Keratinocyte (primary cell): ENCODE measurements at places on chromosomes 1 and 21.

GRCh38 chr1:241411776-241412338 lies 54.9 kb upstream of the RGS7 start:
- DNase-seq = no peak

- DNase-seq = no peak
Measured at GRCh38 chr1:17636612-17637011, 97.1 kb downstream of the ARHGEF10L start.

- DNase-seq = no peak
Measured at GRCh38 chr1:204130981-204131892, 20.6 kb downstream of the ETNK2 start.

DNA sequence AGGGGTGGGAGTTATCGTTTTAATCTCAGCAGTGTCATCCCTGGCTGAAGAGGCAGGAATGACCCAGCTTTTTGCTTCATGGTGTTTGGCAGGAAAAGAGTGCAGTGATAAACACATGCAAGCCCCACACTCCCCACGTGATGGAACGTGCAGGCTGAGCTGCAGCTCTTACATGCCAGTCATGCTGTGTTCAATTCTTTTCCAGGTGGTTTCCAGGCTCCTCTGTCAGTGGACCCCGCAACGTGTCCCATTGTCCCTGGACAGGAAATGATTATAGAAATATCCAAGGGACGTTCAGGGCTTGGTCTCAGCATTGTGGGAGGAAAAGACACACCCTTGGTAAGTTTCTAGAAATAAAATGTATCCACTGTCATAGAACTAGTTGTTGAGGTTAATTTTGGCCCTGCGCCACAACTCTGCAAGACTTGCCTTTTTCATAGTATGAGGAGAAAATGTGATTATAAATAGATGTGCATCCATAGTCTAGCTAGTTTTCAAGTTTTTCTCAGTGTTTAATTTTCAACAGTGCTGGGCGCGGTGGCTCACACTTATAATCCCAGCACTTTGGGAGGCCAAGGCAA lies 110.2 kb upstream of the L1TD1 start:
- no peak for DNase-seq

DNA sequence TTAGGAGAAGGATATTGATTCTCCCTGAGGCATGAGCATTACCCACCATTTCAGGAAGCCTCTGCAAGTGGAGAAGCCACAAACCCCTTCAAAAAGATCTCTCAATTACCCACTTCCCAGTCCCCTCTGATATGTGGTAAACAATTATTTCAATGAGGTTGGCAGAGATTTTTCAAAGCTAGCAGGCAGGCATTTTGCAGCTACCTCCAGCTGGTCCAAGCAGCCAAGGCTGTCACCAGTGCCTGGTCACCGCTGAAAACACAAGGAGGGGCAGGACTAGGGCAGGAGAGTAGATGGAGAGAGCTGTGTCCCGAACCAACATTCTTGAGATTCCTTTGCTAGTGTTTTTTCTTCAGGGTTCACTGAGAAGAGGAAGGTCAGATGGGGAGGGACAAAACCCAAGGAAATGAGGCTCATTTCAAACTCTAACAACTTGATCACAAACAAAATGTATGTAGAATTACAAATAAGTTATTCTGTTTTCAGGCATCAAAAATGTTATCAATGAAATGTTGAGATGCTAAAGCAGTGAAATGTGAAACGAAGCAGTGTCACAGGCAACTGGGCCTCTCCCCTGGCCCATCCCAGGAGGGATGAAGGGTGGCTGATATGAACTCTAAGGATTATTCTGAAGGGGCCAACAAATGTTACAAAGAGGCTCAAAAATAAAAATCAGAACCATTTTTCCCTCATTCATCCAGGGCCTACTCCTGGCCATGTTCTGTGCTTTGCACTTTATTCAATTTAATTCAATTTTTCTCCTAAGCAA lies 22.3 kb downstream of the APP start:
- no peak for DNase-seq

GRCh38 chr21:46048926-46049889 lies 48.7 kb upstream of the COL6A2 start:
- peak; percentile 19 for DNase-seq

DNA sequence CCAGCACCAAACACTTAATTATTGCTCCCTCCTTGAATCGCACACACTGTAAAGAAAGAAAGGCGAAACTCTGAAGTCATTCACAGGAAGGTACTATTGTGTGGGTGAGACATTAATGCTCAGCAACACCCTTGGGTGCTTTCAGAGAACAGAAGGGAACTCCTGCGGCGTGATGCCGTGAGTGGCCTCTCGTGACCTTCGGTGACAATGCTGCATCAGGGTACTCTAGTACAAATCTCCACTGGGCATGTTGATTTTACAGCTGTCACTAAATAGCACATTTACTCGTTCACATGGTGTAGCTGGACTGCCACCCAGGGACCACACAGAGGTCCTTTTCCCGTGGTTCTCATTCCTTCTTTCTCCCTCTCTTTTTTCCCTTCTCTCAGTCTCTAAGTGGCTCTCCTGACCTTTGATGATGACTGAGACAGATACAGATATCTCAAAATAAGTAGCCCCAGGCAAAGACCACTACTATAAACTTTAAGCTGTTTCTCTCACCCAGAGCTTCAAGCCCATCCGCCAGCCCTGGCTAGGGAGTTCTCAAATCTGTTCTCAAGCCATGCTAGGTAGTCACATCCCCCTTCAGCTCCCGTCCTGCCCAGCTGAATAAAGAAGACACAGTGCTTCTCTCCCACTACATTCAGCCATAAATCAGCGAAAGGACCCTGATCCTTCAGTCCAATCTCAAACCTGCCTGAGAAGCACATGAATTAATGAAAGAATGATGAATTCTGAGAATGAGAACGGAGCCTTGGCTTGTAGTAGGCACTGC lies 223.4 kb upstream of the FMN2 start:
- DNase-seq = no peak

DNA sequence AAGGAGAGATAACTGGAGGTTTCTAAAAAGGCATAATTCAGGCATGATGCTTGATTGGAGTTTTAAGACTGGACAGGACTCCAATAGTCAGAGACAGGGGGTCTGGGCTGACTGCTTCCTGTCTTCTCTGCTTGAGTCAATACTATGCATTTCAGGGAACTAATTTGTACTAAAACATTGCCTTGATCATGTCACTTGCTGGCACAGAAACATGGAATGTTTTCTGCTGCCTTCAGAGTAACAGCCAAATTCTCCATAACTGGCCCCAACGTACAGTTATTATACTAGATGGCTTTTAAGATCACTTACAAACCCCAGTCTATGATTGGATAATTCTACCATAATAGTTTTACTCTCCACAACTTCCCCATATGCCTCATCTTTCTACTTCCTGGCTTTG lies 247.0 kb downstream of the DNM3 start:
- DNase-seq = no peak

GRCh38 chr1:185939142-185939541 lies 205.0 kb downstream of the HMCN1 start:
- DNase-seq = no peak

DNA sequence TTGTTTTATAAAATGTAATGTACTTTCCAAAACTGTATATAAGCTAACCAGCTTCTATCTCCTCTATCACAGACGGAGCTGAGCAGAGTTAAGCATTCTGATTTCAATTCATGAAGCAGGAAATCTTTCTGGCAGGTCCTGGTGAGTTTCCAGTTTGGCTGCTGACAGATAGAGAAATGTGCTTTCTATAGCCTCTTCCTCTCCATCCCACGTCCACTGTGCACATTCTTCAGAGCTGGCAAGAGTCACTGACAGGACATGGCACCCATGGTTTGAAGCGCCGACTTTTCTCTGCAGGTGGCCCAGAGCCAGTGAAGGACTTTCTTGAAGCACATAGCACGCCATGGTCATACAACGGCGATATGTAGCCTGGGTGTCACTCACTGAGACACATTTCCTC lies 52.3 kb upstream of the POU2F1 start:
- DNase-seq = no peak

DNA sequence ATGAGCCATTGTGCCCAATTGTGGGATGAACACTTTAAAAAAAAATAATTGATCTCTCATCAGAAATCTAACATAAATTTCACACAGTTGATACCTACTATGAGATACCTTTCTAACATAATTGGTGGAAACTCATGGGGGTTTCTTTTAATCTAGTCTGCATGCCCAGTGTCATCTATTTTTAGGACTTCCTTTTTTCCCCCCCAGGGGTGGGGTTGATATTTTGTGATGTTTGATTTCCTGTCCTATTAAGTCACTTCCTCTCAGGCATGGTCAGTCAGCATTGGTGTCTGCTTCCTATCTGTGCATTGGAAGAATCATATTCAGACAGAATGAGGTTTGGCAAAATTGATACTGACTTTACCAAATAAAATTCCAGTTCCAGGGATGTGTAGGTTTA lies 21.5 kb downstream of the NFYC start:
- no peak for DNase-seq

- DNase-seq = no peak
Measured at GRCh38 chr1:220787069-220787619, 431 bp downstream of the MTARC1 start.

- DNase-seq = no peak
Measured at GRCh38 chr1:160637821-160638539, 8.9 kb downstream of the SLAMF1 start.

DNA sequence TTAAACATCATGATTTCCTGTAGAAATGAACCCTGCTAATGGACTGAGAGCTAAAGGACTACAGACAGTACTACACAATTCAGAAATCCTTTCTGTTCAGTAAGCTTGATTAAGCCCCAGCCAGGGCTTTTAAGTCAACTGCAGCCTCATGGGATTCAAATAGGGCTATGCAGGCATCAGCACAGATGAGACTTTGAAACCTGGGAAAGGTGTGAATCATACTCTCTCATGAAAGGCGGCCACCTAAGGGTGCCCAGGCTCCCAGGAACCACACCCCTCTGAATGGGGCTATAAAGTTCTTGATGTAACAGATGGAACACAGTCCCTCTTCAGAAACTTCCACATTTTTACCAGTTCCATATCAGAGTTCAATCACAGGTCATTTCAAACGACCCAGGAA lies 7.6 kb downstream of the SIPA1L2 start:
- DNase-seq = no peak

DNA sequence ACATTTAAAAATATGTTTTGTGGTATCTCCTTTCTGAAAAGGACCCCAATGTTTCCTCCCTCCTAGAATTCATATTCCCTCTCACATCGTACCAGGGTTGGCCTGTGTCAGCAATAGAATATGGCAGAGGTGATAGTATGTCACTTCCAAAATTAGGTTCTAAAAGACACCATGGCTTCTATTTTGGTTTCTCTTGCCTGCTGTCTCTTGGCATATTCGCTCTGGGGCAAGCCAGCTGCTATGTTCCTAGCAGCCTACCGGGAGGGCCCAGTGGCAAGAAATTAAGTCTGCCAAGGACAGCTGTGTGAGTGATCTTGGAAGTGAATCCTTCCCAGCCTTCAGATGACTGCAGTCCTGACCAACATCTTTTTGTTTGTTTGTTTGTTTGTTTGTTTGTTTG lies 92.9 kb upstream of the PPM1J start:
- DNase-seq = no peak

DNA sequence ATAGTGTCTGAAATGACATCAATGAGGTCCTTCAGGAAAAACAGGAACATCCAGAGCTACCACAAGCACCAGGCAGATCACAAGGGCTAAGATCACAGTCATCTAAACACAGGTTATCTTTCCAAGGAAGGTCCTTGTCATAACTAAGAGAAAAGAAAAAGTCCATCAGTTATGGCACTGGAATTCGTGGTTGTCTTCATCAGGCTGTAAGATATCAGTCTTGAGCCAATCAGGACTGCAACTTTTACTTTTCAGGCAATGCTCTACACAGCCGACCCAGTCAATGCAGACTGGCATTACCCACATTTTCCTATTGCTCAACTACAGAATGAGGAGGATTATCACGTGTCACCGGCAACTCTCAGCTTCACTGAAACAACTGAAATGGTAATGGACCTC lies 26.4 kb downstream of the SORT1 start:
- no peak for DNase-seq

DNA sequence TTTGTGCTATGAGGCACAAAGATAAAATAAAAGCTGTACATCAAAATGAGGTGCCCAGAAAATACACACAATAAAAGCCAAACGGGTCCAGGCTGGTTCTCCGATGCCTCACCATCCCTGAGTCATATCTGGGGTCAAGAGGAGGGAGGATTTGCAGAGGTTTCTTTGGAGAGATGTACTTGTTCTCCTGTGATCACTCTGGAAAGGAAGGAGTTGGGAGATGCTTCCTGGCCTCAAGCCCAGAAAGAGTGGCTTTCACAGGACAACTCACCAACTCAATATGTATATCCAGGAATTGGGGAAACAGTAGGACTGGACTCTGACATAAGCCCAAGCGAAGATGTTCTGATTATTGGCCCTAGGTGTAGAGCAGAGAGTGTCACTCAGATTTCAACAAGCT lies 51.9 kb downstream of the DIPK1A start:
- peak; percentile 91 for DNase-seq

DNA sequence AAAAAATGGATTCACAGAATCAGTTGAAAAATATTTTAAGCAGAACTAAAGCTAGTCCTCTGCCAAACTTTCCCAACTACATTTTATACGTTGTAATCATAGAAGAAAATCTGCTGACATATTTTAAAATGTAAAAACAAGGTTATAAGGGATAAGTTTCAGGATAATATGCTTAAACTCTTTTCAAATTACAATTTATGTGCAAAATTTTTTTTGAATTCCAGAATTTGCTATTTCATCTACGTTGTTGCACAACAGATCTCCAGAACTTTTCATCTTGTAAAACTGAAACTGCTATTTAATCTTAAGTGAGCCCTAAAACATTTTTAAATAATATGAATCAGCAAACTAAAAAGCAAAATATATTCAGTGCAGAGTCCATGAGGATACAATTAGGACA lies 5.9 kb downstream of the EDEM3 start:
- DNase-seq = no peak

DNA sequence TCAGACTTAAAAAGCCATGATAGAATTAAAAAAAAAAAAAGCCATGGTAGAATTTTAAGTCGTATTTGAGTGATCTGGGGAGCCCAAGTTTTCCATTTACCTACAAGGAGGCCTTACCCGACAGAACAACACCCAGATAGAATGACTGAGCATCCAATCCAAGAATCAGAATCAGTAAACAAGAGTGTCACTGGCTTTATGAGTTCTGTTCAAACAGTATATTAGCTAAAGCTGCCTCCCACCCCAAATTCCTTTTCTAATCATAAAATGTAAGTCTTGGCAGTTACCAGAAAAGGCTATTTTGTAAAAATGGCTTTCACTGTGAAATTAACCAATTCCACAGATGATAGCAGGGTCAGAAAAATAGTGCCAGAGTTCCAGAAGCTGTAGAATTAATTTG lies 1.2 kb downstream of the GTF2B start:
- DNase-seq = no peak

GRCh38 chr1:39213511-39214002 lies 9.1 kb downstream of the MACF1 start:
- no peak for DNase-seq

DNA sequence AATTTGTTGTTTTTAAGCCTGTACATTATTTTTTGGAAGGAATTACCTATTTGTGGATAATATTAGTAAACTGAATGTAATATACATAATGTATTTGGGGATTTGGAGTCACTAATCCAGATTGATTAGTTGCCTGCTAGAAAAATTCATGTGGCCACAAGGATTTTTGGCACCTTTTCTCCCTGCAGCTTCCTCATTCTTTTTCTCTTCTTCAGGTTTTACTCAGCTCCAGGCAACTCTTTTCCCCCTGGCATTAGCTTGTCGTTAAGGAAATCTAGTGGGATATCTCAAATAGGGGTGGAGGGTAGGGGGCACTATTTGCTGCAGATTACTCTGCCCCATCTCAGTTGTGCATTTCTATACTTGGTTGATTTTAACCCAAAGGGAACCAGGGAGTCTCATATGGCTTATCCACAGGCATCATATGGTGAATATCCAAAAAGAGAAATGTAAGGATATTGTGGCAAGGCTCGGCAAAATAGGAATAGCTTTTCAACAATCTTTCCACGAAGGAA lies 203.1 kb downstream of the NFIA start:
- no peak for DNase-seq
